Renal cortex interstitium (tissue), 15 donors: ENCODE measurements at places on chromosomes 1 and 21.

DNA sequence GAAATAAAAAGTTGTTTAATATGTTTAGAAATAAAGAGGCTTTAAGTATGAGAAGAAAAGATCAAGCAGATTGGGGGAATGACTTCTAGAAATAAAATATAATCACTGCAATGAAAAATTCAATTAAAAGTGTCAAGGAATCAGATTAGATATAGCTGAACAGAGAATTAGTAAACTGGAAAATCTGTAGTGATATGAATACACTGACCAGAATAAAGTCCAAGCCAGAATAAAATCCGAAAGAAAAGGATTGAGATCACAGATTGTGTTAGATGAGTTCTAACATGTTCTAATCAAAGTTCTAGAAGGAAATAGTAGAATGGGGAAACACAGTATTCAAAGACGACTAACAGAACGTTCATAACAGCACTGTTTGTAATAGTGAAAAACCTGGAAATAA lies 73.1 kb upstream of the C1orf105 start:
- no peak for DNase-seq

DNA sequence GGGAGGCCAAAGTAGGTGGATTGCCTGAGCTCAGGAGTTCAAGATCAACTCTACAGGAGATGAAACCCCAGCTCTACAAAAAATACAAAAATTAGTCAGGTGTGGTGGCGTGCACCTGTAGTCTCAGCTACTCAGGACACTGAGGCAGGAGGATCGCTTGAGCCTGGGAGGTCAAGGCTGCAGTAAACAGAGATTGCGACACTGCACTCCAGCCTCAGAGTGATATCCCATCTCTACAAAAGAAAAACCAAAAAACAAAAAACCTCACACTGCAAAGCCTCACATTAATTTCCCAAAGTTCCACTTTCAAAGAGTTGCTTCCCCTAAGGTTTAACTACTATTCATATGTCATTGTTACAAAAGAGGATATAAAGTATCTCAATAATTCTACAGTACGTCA lies 29.0 kb upstream of the FBXO28 start:
- no peak for DNase-seq

DNA sequence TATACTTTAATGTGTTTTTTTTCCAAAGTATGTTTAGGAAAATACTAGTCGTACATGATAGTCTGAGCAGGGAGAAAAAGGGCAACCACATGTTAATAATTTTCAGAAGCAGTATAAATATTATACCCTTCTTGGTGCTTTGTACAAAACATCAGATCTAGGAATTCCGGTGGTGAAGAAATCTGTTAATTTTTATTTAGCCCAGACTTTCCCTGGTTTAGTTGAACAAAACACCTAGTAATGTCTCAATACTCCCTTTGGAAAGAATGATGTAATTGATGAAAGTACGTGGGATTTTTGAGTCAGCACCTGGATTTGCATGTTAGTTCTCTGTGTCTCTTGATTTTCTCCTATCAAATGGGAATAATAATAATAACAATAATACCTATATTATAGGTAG lies 38.4 kb upstream of the KCNK2 start:
- DNase-seq: no peak

DNA sequence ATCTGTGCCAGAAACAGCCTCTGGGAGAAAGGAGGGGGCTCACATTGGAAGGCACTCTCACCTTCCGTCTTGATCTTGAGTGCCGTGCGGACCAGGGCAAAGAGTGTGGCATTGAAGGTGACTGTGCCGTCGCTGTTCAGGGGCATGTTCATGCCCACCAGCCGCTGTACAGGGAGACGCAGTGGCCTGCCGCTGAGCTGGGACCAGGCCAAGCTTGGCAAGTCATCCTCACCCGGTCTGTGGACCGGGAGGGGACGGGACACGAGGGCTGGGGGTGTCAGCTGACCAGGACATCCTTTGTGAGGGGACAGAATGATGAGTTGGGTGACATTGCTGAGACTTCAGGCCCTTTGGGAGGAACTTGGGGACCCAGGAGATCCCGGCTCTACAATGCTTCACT lies 25.0 kb upstream of the KIF21B start:
- no peak for DNase-seq

GRCh38 chr1:210400043-210400840 lies 71.5 kb downstream of the HHAT start:
- peak; percentile 31 for DNase-seq

- no peak for DNase-seq
Observed at GRCh38 chr1:65235867-65236805, 73.2 kb upstream of the DNAJC6 start.

DNA sequence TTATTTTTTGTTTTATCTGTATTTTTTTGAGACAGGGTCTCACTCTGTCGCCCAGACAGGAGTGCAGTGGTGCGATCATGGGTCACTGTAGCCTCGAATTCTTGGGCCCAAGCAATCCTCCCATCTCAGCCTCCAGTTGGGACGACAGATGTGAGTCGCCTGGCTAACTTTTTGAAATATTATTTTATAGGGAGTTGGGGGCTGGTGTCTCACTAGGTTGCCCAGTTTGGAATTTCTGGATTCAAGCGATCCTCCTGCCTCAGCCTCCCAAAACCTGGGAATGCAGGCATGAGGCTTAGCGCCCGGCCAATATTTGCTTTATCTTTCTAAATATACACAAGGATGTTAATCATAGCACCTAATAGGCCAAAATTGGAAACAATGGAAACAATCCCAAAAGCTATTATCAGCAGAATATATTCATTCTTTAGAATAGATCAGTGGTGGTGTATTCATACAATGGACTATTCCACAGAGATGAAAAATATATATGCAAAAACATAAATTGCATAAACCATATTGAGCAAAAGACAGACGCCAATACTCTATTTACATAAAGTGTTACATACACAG lies 55.9 kb downstream of the DAP3 start:
- no peak for DNase-seq

DNA sequence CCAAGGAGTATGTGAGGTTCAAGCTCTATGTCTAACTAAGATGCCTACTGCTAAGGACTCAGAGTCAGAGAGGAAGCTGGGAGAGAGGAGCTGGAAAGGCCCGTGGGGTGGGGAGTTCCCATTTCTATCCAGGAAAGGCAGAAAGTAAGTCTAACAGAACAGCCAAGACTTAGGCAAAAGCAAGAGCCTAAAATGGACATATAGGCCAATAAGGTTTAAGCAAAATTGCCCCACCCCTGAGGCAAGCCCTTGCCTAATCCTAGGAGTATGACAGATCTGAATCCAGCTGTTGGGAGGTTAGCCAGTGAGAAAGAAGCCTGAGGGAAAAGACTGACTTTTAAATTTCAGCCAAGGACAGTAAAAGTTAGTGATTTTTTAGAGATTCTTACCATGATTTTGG lies 1.6 kb upstream of the KLHDC9 start:
- DNase-seq: no peak

GRCh38 chr1:213679153-213679552 lies 308.6 kb upstream of the PROX1 start:
- DNase-seq: no peak

GRCh38 chr21:35340273-35340672 lies 291.2 kb upstream of the RUNX1 start:
- DNase-seq: no peak

DNA sequence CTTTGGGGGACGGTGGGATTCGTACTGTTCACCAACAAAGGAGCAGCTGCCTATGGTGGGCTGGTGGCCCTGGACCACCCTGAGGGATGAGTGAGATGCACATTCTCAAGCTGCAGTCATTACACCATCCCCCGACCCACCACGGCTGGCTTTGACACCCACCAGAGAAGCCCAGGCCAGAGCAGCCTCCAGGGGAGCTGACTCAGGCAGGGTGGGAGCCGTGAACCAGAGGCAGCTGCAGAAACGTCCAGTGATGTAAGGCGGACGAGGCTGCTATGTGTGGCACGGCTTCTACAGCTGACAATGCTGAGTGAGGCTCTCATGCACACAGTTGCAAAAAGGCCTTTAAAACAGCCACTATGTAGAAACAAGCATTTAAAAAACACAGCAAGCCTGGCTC lies 40.1 kb downstream of the CHAF1B start:
- no peak for DNase-seq

- DNase-seq: no peak
Observed at GRCh38 chr1:183764981-183765380, 39.9 kb upstream of the RGL1 start.

GRCh38 chr1:181424786-181425403 lies 58.4 kb upstream of the CACNA1E start:
- peak; percentile 64 for DNase-seq

- no peak for DNase-seq
Observed at GRCh38 chr1:246329900-246330299, 177.2 kb downstream of the SMYD3 start.

- DNase-seq: no peak
Observed at GRCh38 chr1:162726555-162726954, 63.9 kb upstream of the HSD17B7 start.

- DNase-seq: no peak
Observed at GRCh38 chr1:205274041-205274691, 46.4 kb downstream of the TMCC2 start.

DNA sequence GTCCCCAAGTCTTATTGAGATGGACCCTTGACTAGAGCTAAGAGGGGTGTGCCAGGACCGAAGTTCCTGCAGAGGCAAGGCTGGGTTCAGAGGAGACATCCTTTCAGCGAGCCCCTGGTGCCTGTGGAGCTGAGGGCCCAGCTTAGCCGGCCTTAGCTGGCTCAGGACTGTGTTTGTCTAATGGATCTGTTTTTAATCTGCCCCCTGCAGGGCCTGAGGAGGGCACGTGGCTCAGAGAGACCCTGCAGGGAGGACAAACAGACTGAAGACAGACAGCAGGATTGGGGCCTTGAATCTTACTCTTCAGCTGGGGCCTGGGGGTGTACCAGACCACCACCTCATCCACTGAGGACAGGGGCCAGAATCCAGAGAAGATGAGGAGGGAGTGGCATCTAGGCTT lies 1.6 kb downstream of the CRABP2 start:
- DNase-seq: no peak

DNA sequence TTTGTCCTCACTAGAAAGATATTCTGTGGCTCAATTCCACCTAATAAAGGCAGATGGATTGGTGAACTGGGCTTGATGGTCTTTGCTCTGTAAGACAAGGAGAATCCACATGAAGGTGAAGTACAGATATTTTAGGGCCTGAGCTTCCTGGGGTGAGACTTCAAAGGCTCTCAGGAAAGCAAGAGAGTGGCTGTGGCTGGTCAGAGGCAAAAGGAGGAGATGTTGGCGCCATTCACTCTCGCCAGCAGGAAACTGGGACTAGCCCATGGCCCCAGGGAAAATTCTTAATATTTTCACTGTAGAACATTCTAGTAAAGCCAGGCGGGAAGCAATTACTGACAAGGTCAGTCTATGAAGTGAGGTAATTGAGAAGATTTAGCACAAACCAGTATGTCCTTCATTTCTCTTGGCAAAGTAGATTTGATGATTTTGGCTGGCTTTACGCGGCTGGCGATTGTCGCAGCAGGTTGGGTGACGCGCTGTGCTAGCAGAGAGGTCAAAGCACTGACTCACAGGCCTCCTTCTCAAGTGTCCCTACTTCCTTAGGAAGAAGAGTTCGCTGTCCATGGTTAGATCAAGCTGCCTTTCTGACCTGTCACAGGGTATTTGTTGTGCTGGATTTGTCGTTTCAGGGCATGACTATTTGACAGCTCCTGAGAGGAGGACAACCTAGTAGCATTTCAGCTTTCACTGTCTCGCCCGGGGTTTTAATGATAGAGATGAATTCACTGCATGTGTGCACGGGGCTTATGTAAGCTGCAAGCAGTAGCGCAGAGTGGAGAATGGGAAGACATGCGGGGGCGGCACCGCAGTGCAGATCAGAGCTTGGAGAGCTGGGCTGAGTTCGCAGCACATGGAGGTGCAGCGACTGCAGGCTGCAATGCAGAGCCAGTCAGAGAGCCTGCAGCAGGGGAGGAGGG lies 32.7 kb downstream of the XCL1 start:
- no peak for DNase-seq

- DNase-seq: no peak
Observed at GRCh38 chr1:174995121-174995520, 4.6 kb upstream of the CACYBP start.

DNA sequence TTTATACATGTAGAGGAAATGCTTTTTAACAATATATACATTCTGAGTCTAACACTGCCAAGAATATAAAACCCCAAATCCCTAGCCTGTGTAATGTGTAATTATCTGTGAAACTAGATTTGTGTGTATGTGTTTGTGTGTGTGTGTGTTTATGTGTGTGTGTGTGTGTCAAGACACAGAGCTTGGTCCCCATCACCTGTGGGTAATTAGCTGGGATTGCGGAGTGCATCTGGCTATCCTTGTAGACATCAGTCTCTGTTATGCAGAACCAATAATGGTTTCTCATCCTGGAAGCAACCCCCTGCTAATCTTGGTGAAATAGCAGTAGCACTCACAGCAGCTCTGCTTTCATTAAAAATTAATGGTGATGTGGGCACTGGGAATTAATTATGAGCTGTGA lies 26.3 kb upstream of the ST6GALNAC3 start:
- no peak for DNase-seq

DNA sequence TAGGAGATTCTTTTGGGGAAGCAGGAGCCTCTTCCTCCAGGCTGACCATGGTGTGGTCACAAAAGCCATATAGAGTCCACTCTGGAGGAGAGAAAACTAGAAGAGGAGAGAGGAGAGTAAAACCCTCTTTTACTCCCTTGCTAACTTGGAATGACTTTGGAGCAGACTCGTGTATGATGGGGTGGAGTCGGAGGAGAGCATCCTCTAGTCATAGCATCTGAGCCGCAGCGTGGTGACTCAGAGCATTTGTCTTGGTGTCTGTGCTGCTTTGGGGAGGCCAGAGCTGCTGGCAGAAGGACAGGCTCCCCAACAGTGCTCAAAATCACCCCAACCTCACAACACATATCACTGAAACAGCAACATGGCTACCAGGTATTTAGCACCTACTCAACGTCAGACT lies 11.1 kb downstream of the HTR6 start:
- DNase-seq: no peak

DNA sequence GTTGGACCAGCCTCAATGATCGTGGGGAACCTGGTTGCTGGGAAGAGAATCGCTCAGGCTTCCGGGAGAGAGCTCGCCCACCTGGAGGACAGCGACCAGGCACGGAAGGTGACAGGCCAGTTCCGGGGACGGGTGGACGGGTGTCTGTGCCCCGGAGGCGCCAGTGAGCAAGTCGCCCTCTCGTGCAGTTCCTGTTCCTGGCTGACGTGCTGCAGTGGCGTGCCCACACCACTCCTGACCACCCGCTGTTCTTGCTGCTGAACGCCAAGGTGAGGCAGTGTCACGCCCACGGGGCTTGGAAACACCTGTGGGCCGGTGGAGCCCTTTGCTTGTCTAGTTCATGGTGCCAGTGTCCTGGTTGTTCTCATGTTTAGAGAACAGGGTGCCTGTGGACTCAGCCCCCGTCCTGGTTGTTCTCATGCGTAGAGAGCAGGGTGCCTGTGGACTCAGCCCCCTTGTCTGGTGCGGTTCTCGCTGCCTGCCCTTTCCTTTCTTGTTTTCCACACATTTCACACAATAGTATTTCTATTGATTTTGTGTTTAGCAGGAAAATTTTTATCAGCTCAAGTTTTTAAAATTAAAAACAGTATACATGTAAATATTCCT lies 53.1 kb downstream of the S100B start:
- no peak for DNase-seq

DNA sequence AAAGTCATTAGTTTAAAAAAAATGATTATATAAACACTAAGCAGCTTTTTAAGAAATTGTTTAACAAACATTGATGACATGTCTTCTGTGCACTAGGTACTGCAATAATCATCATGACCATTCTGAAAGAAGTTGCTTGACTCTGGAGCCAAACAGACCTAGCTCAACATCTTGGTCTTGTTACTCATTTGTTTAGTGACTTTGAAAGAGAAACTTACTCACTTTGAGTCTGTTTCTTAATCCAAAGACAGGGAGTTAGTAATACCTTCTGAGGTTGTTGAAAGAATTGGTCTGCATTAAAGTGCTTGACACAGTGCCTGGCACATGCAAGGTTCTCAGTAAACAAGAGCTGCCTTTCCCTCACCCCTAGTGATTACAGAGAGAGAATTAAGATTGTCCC lies 84.4 kb downstream of the SGIP1 start:
- DNase-seq: no peak
